ENCODE measurements at places on chromosomes 16 and 17.

GRCh38 chr17:47208744-47209488, at the start of gene MYL4:
TSS of gene MYL4 (plus strand) at chr17:47209348. CDS start at chr17:47209423, 75 bp downstream.
- DNase-seq, result no peak

DNA sequence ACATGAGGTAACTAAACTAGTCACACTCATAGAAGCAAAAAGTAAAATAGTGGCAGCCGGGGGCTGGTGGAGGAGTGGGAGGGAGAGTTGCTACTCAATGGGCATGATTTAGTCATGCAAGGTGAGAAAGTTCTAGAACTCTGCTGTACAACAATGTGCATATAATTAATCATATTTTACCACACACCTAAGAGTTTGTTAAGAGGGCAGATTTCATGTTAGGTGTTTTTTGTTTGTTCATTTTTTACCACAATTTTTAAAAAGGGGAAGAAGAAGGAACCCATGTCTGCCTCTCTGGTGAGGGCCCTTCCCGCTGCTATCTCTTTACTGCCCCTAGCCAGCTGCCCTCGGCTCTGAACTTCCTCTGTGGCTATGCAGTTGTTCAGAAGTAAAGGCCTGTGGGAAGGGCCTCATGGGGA, 11.2 kb downstream of the CD300LB start:
- no peak for DNase-seq

- DNase-seq, result no peak
Measured at GRCh38 chr16:12245088-12245920, 268.8 kb downstream of the SNX29 start.

GRCh38 chr17:57370037-57370581, 113.8 kb downstream of the MSI2 start:
- no peak for DNase-seq

DNA sequence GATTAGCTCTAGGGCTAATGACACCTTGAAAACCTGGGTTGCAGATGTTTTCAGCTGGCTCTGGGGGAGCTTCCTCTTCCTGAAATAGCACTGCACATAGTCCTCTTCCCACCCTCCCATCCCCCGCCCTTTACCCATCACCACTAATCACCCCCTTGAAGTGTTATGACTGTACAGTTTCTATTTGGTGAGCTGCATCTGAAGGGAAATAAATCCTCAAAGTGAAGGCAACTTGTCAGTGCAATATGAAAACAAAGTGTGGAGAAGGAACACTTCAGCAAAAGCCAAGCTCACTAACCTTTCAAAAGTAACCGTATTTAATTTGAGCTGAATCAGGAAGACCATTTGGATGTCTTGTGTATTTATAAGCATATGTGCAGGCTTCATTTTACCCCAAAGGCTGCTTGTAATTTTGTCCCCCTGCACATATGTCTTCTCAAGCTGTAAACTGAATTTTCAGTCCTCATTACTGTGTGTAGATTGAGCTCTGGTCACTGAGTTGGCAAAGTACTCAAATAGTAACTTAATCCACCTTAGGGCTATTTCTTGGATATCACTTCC, 44.1 kb upstream of the CA10 start:
- no peak for DNase-seq
